ENCODE measurements at places on chromosomes 6 and 20.

- DNase-seq: no peak
These were observed 2.6 kb upstream of the WFDC8 start for GRCh38 chr20:45581702-45582101.

- no peak for DNase-seq
These were observed 32.5 kb downstream of the SPDEF start for GRCh38 chr6:34523441-34524206.

GRCh38 chr6:164753517-164753916 is 555.9 kb downstream of the C6orf118 start:
- DNase-seq: no peak

DNA sequence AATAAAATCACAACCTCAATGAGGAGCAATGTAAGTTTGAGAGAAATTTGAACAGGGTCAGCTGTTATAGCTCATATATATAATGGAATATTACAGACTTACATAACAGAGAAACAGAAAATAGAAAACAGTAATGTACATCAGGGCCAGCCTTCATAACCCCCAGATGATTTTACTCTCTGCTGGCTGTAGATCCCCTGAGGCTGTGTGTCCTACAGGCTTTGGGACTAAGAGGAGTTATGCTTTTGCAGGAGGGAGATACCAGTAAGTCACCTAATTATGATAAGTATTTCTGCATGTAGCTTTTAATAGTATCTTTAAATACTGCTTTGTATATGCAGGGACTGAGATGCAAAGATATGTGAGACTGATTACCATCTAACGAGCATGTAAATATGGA is 105.8 kb upstream of the ASCC3 start:
- no peak for DNase-seq

- no peak for DNase-seq
These were observed 9.2 kb downstream of the GUCA1B start for GRCh38 chr6:42185597-42185996.

DNA sequence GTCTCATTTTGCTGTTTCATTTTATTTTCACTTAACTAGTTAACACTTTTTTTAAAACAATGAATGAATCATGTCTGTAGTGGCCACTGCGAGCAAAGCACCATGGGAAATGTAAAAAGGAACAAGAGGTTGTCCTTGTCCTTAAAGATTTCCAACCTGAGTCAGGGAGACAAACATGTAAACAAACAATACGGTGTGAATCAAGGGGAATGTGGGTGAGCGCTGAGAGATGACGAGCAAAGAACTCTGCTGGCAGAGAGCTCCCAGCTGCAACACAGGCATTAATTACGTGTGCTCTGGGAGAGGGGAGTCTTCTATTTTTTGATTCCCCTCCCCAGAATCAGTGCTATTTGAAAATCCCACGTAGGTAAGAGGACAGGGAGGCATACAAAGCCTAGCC is 84.3 kb downstream of the ATXN1 start:
- DNase-seq: peak; percentile 89

All from ELR (cell line).